ENCODE measurements at places on chromosomes 12 and 14. TPM values are rescaled to one million over a fixed set of nuclear protein-coding genes. Genes with fewer than 3 reads are reported as not detected.

Gene ENDOU
- 1.9 TPM for total RNA-seq

Gene DNAI7
- 0.37 TPM for total RNA-seq

- DNase-seq, result no peak
These were observed 26.9 kb downstream of the PIWIL1 start for GRCh38 chr12:130364578-130364977.

DNA sequence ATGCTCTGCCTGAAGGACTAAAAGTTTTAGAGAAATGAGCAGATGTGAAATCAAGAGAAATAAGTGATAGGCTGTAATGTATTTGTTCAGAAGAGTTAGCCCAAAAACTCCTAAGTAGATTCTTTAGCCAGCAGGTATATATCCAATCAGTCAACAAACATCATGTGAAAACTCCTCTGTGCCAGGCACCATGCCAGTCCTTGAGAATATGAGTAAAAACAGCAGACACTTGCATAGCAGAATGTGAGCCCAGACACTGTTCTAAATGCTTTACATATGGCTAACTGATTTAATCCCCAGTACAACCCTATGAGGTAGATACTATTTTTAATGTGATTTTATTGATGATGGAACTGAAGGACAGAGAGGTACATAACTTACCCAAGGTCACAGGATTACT is 329.8 kb downstream of the PAWR start:
- DNase-seq, result peak; percentile 72

- DNase-seq, result no peak
These were observed 310 bp downstream of the BICDL1 start for GRCh38 chr12:119989361-119989730.

Gene ESR2
- not detected for total RNA-seq

Gene HOXC4
- total RNA-seq, result 2.5 TPM

DNA sequence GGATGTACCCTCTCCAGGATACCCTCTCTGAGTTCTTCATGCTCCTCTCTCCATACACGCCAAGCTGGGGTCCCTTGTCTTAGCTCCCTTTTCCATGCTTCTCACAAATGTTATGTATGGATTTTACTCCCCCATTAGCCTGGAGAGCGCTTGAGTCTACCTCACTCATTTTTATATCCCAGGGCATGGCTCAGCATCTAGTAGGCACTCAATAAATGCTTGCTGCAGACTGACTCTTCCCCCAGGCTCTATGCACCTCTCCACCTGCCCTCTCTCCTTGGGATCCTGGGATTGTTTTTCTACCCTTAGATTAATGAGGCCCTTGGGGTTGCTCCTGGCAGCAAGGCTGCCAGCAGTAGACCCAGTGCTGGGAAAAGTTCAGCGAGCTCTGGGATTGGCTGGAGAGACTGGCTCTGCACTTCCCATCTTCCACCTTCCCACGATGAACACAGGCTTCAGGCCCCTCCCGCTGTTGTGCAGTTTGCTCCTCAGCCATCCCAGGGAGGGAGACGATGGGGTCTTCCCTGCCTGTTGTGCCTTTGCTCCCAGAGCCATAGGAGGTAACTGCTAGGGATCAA is 2.2 kb downstream of the NRIP2 start:
- peak; percentile 51 for DNase-seq

- peak; percentile 39 for DNase-seq
These were observed 124.9 kb upstream of the ATXN7L3B start for GRCh38 chr12:74412606-74413230.

GRCh38 chr14:100110816-100111215 is 45.6 kb downstream of the EVL start:
- no peak for DNase-seq

Gene SLC10A1
- not detected for total RNA-seq

Measured in G401 (cell line).